ENCODE measurements at places on chromosomes 13 and 19. TPM values are rescaled to one million over a fixed set of nuclear protein-coding genes. Genes with fewer than 3 reads are reported as not detected.

The FARP1 gene
- 0.55 TPM for total RNA-seq

DNA sequence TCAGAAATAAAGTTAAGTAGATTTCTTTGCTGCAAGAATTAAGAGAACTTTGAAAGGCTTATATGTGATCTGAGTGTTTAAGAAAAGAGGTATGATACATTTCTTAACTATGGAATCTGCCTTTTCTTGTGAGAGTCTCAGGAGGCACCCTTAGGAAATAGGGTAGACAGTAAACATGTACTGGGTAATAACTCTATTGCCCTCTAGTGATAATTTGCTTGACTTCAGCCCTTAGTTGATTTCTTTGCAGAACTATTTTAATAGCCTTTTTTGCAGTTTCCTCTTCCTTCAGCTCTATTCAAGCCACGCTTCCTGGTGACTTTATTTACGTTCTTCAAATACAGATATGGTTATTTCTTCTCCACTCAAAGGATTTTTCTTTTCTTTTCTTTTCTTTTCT is 37.0 kb upstream of the CCNA1 start:
- H3K27me3 ChIP-seq: peaks cover 29% of the 10 kb centered on the region
- DNase-seq: no peak
- H3K27ac ChIP-seq: no peak overlapping the region
- H3K36me3 ChIP-seq: no peaks in the 10 kb centered on the region
- H3K4me1 ChIP-seq: no peaks in the 10 kb centered on the region

DNA sequence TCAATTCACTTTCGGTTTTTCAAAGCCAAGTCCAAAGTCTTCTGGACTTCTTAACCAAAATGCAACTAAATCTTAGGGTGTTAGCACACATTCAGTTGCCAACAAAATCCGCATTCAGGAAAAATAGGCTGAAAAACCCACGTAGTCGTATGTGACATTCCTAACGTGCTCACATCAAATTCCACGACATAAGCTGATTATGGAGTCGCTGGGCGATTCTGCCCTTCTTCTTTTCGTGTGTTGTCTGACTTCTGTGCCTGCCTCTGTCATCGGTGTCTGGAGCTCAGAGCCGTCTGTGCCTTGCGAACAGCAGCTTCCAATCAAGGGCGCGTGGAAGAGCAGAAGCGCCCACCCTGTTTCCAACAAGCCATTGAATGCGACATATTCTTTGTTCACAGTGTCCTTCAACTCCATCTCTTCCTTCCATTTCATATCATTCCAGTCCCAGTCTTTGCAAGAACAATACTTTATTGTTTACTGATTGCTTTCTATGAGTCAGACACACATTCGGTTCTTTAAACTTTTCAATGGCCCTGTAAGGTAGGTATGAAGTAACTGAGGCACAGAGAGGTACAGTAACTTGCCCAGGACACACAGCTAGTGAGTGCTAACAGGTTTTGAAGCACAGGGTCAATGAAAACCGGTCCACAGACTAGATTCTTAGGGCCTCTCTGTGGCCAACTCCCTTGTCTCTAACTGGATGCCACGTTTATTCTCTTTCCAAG is 8.2 kb upstream of the ZNF507 start:
- peaks cover 6% of the 10 kb centered on the region for H3K27me3 ChIP-seq
- H3K4me1 ChIP-seq: no peaks in the 10 kb centered on the region
- H3K4me3 ChIP-seq: no peak overlapping the region
- no peak overlapping the region for H3K27ac ChIP-seq
- no peak for DNase-seq
- H3K36me3 ChIP-seq: no peaks in the 10 kb centered on the region

- H3K4me3 ChIP-seq: peak overlapping the region; percentile 67
- DNase-seq: peak; percentile 73
- H3K4me1 ChIP-seq: peaks cover 79% of the 10 kb centered on the region
- no peaks in the 10 kb centered on the region for H3K27me3 ChIP-seq
- peaks cover 3% of the 10 kb centered on the region for H3K36me3 ChIP-seq
- H3K27ac ChIP-seq: peak overlapping the region; percentile 47
Observed at GRCh38 chr19:38683393-38684077, 36.1 kb downstream of the ACTN4 start.

DNA sequence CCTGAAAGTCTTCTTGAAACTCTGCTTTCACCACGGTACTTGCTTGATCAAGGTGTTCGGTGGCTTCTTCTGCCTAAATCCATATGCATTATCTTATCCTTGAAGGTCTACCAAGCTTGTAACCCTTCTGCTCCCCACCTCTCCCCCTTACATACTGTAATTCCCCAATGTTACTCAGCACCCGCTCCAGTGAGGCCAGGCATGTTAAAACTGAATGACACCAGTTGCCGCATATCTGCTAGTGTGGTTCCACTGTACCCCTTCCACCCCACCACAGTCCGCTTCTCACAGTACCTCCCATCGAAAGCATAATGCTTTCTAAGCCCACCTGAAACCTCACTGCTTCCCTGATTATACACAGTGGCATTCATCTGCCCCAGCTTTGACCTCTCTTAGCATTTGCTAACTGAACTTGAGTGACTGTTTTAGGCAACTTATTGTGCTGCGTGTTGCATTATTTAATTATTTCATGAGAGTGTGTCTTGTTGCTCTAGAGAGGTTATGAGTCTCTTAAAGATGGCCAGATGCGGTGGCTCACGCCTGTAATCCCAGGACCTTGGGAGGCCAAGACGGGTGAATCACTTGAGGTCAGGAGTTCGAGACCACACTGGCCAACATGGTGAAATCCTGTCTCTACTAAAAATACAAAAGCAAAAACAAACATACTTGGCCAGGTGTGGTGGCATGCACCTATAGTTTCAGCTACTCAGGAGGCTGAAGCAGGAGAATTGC is 87.6 kb upstream of the MBNL2 start:
- H3K4me1 ChIP-seq: no peaks in the 10 kb centered on the region
- DNase-seq: no peak
- H3K27me3 ChIP-seq: peaks cover 26% of the 10 kb centered on the region
- H3K27ac ChIP-seq: no peak overlapping the region

DNA sequence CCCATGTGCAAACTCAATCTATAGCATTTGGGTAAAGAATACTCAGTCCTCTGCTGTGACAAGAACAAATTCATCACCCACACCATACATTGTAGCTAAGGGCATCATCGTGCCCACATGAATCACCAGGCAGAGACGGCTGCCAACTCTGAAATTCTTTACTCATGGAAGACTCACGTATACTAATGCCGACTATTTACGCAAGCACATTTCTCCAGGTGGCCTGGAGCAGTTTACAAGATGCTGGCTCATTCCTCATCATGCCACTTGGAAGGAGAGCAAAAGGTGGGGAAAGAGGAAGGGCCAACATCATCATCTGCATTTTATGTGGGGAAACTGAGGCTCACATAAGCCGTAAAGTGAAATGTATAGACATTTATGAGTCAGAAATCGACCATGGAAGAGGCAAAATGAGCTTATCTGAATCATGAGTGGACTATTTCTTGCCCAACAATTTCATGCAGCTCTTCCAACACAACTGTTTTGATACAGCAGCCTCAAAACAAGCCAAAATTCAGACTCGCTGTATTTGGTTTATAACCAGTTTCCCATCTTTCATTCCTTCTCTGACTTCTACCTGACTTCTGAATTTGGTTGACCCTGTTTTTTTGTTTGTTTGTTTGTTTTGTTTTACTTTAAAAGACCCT is 213.9 kb upstream of the SERP2 start:
- no peak overlapping the region for H3K4me3 ChIP-seq
- DNase-seq: no peak
- no peak overlapping the region for H3K27ac ChIP-seq
- no peaks in the 10 kb centered on the region for H3K27me3 ChIP-seq
- H3K4me1 ChIP-seq: no peaks in the 10 kb centered on the region
- no peaks in the 10 kb centered on the region for H3K36me3 ChIP-seq

DNA sequence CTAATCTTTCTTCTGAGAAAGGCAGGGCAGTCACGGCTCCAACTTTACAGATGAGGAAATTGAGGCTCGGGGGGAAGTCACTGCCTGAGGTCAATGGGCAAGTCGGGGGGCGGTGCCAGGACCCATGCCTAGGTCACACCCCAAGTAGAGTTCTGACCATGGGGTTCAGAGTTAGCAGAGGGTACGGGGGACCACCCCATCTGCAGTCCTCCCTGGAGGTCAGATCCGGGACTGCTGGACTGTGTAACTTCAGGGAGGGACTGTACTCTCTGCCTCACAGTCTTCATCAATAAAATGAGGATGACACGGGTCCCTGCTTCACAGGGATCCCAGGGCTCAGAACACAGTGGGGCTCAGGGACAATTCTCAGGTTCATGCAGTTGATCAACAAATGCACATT is 7.7 kb downstream of the SLC5A5 start:
- no peaks in the 10 kb centered on the region for H3K36me3 ChIP-seq
- H3K27ac ChIP-seq: no peak overlapping the region

- peaks cover 8% of the 10 kb centered on the region for H3K4me1 ChIP-seq
- no peak overlapping the region for H3K4me3 ChIP-seq
- no peaks in the 10 kb centered on the region for H3K27me3 ChIP-seq
- DNase-seq: no peak
Observed at GRCh38 chr13:98004107-98004506, 50.6 kb downstream of the IPO5 start.

- no peak for DNase-seq
- no peak overlapping the region for H3K4me3 ChIP-seq
- H3K36me3 ChIP-seq: no peaks in the 10 kb centered on the region
- no peaks in the 10 kb centered on the region for H3K4me1 ChIP-seq
- H3K27me3 ChIP-seq: no peaks in the 10 kb centered on the region
- no peak overlapping the region for H3K27ac ChIP-seq
Observed at GRCh38 chr13:99133848-99134247, 66.8 kb upstream of the UBAC2 start.

- no peaks in the 10 kb centered on the region for H3K27me3 ChIP-seq
- H3K4me1 ChIP-seq: peaks cover 7% of the 10 kb centered on the region
- no peak overlapping the region for H3K27ac ChIP-seq
- peaks cover 2% of the 10 kb centered on the region for H3K36me3 ChIP-seq
- DNase-seq: no peak
- H3K4me3 ChIP-seq: no peak overlapping the region
Observed at GRCh38 chr13:23858546-23858945, 30.7 kb downstream of the MIPEP start.

DNA sequence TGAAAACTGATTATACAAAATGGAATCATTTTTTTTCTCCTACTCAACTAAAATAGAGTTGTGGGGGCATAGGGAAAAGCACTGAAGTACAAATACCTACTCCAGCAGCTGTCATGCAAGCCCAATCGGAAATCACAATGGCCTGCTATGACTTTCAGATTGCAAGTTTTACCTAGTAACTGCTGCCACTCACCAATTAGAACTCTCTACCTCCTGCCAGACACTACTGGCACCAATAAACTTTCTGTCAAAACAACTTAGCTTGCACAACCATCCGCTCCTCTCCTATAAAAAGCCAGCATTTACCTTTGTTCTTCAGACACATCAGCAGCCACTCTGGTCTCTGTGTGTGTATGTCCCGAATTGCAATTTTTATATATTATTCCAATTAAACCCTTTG is 9.3 kb upstream of the TRPC4 start:
- no peak overlapping the region for H3K4me3 ChIP-seq
- no peak overlapping the region for H3K27ac ChIP-seq
- no peaks in the 10 kb centered on the region for H3K27me3 ChIP-seq
- DNase-seq: no peak

DNA sequence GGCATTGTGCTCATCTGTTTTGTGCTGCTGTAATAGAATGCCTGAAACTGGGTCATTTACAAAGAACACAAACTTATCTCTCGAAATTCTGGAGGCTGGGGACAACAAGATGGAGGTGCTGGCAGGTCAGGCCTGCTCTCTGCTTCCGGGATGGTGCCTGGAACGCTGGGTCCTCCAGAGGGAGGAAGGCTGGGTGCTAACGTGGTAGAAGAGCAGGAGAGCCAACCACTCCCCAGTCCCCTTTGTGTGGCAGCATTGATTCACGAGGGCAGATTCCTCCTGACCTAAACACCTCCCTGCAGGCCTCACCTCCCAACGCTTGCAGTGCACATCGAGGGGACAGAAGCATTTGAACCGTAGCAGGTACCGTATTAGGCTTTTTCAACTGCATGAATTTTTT is 34.1 kb upstream of the TFDP1 start:
- no peaks in the 10 kb centered on the region for H3K27me3 ChIP-seq
- H3K27ac ChIP-seq: no peak overlapping the region
- H3K36me3 ChIP-seq: no peaks in the 10 kb centered on the region
- peaks cover 4% of the 10 kb centered on the region for H3K4me1 ChIP-seq
- H3K4me3 ChIP-seq: no peak overlapping the region

All from activated T-cell treated with anti-CD3 and anti-CD28 coated beads, Interleukin-2, amount 50 U/mL, for 72 hours (primary cell).